ENCODE measurements at places on chromosomes 3 and 15.

- DNase-seq = no peak
Observed at GRCh38 chr3:36730966-36731365, 33.4 kb downstream of the DCLK3 start.

DNA sequence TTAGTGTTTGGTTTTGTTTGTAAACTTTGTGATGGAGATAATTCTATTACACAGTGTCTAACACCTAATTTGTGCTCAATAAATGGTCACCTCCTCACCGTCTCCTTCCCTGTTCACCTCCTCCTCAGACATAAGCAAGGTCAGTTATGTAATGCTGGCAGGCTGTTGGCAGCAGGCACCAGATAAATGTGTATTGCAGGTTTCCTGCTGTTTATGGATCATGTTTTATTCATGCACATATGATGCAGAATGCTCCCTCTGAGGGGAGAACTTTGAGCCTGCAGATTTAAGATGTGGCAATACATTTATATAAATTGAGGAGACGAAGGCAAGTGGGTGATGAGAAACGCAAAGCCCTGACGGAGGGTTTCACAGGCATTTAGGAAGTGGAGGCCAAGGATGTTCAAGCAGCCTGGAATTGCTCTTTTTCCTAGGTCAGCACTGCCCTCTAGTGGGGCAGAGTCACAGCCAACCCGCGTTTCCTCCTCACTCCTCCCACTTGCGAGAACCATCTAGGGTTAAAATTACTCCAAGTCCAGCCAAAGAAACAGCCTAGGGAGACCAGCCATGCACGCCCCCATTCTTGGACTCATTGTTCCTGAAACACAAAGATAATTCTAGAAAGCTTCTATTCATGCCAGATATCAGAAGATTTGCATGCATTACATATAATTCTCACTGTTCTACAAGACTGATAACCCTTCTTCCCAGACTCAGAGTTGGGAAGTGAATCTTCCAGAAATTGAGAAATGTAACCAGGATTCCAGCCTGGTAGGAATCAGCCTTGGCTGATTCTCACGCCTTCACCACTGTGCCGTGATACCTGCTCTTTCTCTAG, 228.7 kb downstream of the SLCO3A1 start:
- peak; percentile 52 for DNase-seq

DNA sequence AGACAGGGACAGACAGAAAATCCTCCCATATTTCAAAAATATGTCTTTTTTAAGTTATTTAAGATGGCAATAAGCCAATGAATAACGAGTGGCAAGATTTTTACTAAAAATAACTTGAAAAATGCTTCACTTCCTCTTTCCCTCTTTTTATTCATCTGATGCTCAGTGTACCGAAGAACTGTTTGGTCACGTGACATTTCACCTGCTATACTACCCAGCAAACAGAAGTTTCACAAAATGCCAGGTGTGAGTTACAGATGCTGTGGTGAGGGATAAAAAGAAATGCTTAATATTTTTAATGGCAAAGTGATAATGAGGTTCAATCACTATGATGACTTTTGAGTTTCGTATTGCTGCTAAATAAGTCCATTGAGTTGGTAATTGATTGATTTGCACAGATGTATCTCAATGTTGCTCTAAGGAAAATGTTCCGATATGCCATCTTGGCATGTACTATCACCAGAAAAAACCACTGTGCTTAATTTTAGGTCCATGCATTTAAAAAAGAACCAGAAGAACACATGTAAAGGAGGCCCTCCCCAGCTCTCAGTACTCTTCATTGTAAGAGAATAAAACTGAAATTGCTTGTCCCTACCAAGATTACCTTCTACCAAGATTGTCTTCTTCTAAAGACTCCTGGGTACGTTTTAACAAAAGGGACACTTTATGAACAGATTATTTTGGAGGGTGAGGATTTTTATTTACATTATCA, 26.0 kb upstream of the SEC62 start:
- DNase-seq = no peak

- DNase-seq = no peak
Observed at GRCh38 chr3:115381931-115382330, 234.8 kb upstream of the ZBTB20 start.

GRCh38 chr3:8767667-8768363, 1.6 kb downstream of the OXTR start:
- peak; percentile 30 for DNase-seq

- no peak for DNase-seq
Observed at GRCh38 chr15:100909989-100910955, 8.9 kb upstream of the LRRK1 start.

GRCh38 chr15:53918180-53919079, 59.8 kb upstream of the UNC13C start:
- no peak for DNase-seq

DNA sequence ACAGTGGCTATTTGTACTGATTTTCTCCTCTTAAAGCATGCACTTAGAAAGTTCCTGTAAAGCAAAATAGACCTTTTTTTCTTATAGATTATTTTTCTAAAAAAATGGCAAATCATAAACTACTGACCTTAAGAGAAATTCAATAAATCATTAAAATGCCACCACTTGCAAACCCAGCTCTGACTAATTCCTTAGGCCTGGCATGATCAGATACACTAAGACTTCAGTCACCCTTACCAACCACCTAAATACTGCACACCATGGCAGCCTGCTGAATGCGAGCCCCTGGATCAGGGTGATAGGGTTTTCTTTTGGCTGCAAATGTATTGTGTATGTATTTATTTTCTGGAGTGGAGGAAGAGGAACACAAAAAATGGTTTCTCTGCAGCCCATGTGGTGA, 370.6 kb upstream of the TBL1XR1 start:
- no peak for DNase-seq

DNA sequence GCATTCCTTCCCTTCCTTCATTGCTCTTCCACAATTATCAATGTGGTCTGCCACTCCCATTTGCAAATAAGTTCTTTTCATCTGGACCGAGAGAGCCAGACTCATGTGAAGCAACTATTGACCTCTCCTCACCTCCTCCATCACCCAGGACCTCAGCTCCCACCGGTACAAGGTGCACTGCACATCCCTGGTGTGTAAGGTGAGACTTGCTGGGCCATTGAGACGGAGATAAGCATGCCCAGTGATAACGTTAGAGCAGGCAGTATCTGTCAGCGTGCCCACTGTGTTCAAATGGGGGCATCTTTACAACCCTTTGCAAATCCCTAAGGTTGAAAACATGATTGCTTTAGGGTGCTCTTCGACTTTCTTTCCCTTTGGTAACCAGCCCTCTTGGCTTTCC, 154.8 kb downstream of the ADAMTS17 start:
- no peak for DNase-seq

DNA sequence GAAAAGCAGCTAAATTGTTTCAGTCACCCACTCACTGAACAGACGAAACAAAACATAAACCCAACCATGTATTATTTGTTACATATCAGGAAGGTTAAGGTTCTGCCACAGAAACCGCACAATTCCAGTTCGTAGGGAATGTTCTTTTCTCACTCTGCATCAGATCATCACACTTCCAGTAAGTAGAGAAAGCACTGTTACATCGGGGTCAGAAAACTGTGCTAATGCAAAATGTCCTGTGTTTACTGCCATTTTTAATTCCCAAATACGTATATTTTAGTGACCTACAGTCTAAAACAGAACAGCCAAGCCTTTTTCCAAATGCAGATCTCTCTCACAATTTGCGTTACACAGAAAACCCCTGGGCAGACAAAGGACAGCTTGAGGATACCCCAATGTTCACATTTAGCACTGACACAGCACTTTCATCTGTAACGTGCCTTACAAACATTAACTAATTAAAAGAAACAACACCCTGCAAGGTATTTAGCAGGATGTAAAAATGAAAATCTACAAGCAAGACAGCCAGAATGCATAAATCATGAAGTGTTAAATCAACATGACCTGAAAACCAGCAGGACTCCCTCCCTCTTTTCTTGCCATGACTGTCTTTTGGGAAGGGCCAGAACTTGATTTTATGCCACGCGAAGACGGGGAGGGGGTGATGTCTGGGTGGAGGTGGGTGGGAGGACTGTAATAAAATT, 34.8 kb upstream of the SKIL start:
- no peak for DNase-seq

- DNase-seq = no peak
Observed at GRCh38 chr3:175447521-175447920, 588.4 kb downstream of the NAALADL2 start.

GRCh38 chr3:53144446-53144845, 14.2 kb upstream of the RFT1 start:
- no peak for DNase-seq

- DNase-seq = no peak
Observed at GRCh38 chr15:70758790-70759462, 4.4 kb downstream of the UACA start.

GRCh38 chr3:43638594-43639447, 17.0 kb upstream of the ANO10 start:
- no peak for DNase-seq

GRCh38 chr3:98766924-98767323, 3.8 kb downstream of the ST3GAL6 start:
- DNase-seq = no peak

- no peak for DNase-seq
Observed at GRCh38 chr3:152518346-152518745, 249.6 kb downstream of the MBNL1 start.

- no peak for DNase-seq
Observed at GRCh38 chr3:129327510-129327909, 48.8 kb downstream of the HMCES start.

- no peak for DNase-seq
Observed at GRCh38 chr3:105653868-105654267, 214.9 kb downstream of the CBLB start.

DNA sequence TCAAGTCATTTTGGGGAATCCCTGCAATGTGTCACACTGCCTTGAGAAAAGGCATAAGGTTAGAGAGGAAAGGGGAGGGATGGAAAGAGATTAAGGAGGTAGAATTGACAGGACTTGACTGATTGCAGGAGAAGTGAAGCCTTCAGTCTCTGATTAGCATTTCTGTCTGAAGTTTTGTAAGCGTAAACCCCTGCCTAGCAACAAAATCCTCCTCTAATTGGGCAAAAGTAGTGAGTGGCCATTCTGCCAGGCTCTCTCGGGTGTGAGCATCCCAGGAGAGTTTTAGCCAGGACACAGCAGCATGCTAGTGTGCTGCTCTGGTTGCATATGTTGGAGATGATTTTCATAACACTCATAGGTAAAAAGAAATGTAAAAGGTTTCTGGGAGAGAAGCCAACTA, 117.0 kb upstream of the MRPL3 start:
- DNase-seq = no peak

- no peak for DNase-seq
Observed at GRCh38 chr15:64621056-64621455, 154.3 kb downstream of the RBPMS2 start.

- no peak for DNase-seq
Observed at GRCh38 chr3:141050576-141051442, at the start of gene SPSB4. SPSB4 (plus strand) TSS chr3:141051347; CDS start chr3:141066105, 14,758 bp downstream.

DNA sequence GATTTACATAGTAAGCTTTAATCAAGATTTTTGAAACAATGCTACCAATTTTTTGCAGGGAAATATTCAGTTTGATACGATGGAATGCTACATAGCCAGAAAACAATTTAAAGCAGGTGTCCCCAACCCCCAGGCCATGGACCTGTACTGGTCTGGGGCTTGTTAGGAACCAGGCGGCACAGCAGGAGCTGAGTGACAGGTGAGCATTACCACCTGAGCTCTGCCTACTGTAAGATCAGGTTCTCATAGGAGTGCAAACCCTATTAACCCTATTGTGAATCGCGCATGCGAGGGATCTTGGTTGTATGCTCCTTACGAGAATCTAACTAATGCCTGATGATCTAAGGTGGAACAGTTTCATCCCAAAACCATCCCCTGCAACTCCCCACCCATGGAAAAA, 322.6 kb upstream of the NECTIN3 start:
- no peak for DNase-seq

GRCh38 chr3:10329495-10330015, 8.6 kb upstream of the SEC13 start:
- no peak for DNase-seq

DNA sequence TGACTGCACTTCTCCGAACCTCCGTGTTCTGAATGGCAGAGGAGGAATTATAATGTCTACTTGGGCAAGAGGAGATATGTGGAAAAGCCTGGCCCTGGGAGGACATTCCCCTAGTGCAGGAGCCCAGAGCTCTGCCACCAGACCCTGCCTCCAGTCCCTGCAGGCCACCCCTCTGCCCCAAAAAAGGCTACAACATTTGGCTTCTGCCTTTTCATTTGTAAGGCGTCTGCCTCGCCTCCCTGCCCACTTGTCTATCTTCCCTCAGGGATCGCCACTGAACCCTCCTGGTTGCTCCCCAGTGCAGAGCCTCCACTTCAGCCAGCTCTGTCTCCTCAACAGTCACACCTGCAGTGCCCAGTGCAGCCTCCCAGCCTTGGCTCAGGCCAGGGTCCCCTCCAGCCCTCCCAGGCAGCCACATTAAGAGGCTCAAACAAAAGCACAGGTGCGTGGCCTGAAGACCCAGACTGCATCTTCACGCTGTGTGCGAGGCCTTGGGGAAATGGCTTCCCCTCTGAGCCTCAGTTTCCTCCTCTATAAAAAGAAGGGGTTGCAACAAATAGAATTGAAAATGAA, 125.9 kb upstream of the SMAD3 start:
- DNase-seq = no peak

DNA sequence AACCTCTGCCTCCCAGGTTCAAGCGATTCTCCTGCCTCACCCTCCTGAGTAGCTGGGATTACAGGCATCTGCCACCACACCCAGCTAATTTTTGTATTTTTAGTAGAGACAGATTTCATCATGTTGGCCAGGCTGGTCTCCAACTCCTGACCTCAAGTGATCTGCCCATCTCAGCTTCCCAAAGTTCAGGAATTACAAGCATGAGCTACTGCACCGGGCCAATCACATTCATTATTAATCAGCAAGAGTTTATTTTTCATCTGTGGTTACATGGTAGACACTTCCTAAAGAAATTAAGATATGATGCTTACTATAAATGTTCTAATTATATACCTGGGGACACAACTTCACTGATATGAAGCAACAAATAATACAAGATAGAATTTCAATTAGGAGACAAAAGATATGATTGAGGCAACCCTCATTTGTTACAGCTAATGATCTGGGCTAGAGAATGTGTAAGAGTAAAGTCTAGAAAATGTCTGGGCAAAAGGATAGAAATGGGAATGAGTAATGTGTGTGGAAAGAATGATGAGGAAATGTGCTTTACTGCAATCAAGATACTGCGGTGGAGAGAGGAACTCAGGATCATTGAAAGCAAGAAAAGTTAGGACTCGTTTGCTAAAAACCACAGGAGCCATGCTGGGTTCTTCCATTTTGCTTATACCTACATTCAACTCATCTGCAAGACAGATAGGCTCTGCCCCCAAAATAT, 366.8 kb downstream of the ZIC1 start:
- no peak for DNase-seq
